Stimulated activated CD4-positive, alpha-beta T cell treated with anti-CD3 and anti-CD28 coated beads, Interleukin-15, amount 100 ng/mL, for 1 hour (primary cell): ENCODE measurements at places on chromosomes 2 and 18.

DNA sequence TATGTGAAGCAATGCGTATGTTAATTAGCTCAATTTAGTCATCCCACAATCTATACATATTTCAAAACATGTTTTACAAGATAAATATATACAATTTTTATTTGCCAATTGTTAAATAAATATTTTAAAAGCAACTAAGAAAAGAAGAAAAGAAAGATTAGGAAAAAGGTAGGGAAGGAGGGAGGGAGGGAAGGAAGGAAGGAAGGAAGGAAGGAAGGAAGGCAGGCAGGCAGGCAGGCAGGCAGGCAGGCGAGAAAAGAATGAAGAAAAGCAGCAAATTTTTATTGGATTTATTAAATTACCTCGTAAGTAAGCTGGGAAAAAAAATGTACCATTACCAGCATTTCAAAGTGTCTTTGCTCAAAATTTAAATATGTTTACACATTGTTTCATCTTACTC is 30.5 kb downstream of the NOL4 start:
- no peak for DNase-seq

- DNase-seq: no peak
Measured at GRCh38 chr2:36633470-36634092, 35.6 kb upstream of the FEZ2 start.

GRCh38 chr2:54067851-54068375 is 47.5 kb upstream of the ACYP2 start:
- DNase-seq: no peak

GRCh38 chr2:242027676-242028450 is 158.3 kb downstream of the RTP5 start:
- DNase-seq: no peak

- no peak for DNase-seq
Measured at GRCh38 chr18:2102022-2102421, 469.3 kb downstream of the METTL4 start.

DNA sequence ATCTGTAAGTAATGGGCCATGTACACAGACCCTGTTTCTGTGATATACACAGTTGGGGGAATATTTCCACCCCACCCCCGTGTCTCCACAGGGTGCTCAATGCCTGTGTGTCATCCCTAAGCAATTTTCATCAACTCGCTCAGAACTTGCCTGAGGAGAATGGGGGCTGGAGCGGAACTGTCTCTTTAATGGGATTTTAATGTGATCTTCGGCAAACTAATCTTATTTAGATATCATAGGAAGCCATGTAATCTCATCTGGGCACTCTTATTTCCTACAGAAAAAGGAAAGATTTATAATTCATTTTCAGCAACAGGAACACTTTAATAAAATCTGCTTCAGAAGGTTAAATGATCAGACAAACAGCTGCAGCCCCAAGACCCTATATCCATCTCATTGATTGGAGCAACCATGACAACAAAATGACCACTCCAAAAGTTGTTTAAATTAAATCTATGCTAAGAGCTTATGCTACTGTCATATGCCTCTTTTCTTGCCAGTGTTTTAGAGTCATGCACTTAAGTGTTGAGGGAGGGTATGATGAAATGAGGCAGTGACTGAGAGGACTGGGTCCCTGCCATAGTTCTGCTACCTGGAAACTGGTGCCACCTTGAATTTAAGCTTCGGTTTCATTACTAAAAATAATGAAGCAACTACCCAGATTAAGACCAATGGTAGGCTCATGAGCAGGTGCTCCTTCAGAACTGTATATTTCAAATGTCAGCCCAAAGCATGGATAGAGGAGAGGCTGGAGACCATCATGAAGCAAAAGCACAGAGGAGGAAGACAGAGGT is 183.1 kb upstream of the DDX18 start:
- no peak for DNase-seq

- DNase-seq: no peak
Measured at GRCh38 chr2:20222769-20223406, 2.0 kb downstream of the SDC1 start.

- no peak for DNase-seq
Measured at GRCh38 chr2:529424-529823, 147.8 kb downstream of the TMEM18 start.

GRCh38 chr2:239858179-239858578 is 167.0 kb downstream of the NDUFA10 start:
- no peak for DNase-seq

- DNase-seq: no peak
Measured at GRCh38 chr2:230358305-230358704, 31.3 kb downstream of the SP140L start.

DNA sequence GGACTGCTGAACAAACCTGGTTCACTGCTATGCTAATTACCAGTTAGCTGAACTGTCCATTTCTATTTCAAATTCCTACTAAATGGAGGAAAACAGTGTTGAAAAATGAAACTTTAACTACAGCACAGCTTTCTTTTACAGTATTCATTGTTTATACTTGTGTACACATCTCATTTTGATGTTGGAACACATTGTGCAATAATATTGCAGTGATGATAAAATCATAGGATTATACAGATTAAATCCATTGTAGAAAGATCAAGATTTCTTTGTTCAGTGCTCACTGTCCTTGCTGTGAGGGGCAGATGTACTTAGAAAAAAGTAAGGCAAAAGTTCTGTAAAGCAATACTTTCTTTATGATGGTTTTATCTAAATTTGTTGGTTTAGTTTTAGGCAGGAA is 1055.1 kb downstream of the LRP1B start:
- no peak for DNase-seq

- no peak for DNase-seq
Measured at GRCh38 chr2:46020416-46020815, 276.8 kb upstream of the EPAS1 start.

DNA sequence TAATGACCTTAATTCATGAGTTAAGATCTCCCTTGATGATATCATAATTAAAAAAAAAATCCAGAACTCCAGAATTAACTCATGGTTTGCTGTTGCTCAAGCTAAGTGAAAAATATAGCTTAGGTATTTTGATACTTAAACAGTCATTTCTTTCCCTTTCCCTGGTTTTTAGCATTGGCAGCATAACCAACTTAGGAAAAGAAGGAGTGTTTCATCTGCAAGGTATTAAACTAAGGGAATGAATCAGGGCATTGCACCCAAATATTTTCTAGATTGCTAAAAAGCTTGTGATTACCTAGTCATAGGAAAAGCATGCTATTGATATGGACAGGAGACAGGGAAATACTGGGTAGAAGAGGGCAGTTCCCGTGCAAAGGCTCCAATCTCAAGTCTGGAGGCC is 207.2 kb downstream of the LRP1B start:
- no peak for DNase-seq

- no peak for DNase-seq
Measured at GRCh38 chr2:193124815-193125214, 930.1 kb upstream of the TMEFF2 start.

GRCh38 chr18:70046796-70047195 is 99.1 kb upstream of the CD226 start:
- no peak for DNase-seq

DNA sequence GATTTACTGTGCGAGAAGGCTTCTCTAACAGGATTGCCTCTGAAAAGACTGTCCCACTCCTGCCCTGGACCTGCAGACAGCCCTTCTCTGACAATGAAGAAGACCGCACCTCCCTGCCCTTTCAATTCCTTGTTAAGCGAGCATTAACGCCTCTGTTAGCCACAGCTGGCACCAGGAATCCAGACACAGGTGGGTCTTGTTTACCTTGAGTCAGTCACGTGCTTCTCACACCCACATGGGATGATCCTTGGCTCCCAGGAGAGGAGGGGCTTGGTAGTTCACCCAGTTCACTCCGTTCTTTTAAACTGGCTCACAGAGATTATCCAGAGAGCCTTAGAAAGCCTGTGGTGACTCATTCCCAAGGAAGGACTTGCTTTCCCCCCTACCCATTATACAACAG is 410.5 kb upstream of the MEIS1 start:
- no peak for DNase-seq

GRCh38 chr2:40043191-40043590 is 264.1 kb upstream of the THUMPD2 start:
- no peak for DNase-seq

DNA sequence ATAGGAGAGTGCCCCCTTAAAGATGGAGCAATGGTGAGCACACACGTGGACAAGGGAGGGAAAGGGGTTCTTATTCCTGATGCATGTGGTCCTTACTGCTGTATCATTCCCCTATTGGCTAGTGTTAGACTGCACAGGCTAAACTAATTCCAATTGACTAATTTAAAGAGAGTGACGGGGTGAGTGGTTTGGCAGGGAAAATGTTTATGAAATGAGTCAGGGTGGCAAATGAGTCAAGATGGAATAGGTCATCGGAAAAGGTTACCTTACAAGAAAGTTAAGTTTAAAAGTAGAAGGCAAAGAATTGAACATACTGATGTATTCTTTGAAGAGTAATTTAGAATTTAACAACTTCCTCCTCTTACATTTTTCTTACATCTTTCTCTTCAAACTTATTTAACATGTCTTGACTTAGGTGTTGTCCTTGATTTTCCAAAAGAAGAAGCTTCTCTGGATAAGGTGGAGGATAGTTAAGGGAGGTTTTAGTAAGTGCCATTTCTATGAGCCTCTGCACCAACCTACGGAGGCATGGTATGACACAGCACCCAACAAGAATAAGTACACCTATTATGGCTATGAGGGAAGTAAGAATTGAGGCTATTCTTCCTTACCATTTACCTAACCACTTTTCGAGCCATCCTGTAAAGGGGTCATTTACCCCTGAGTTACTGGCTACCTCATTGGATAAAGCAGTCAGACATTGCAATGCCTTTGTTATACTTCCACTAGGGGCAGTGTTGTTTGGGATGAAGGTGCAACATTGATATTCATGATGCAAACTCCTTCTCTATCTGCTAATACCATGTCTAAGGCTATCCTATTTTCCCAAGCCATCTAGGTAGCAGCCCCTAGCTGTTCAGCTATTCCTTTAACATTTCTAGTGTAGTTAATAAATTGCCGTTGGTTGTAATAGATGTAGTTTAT is 1345.8 kb upstream of the LRRTM1 start:
- no peak for DNase-seq

GRCh38 chr2:215606219-215606618 is 170.4 kb upstream of the FN1 start:
- no peak for DNase-seq

DNA sequence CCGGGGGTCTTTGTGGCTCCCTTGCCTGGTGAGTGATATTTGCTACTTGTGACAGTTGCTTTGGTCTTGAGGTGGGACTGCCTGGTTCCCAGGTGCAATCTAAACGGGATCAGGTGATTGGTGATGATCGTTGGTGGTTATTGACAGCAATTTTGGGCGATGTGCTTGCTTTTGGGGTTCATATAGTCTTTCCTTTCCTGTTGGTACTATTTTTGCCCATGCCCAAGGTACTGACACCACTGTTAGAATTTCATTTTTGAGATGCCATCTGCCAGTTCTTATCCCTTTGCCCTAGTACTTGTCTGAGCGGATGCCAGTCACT is 573 bp downstream of the WDR7 start:
- DNase-seq: no peak

DNA sequence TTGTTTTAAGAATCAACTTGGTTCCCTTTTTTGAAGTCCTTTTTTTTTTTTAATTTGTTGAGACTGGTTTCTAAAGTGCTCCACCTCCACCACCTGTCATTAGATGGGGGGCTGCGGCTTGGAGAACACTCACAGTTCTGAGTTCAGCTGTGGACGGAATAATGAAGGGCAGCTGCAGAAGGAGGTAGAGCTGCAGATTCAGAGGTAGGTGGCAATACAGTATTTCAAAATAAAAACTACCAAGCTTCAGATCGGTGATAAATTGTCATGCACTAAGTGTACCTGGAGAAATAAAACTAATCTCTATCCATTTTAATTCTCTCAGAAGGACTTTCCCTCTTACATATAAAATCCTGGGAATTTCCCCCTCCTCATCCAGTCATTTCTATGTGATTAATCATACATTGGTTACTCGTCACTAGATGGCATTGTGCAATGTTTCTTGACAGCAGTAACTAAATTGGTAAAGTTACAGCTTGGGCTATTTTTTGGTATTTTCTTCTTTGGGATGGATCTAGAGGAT is 81.1 kb upstream of the SLC39A10 start:
- no peak for DNase-seq

- DNase-seq: no peak
Measured at GRCh38 chr2:101295895-101296294, 12.6 kb downstream of the RNF149 start.

DNA sequence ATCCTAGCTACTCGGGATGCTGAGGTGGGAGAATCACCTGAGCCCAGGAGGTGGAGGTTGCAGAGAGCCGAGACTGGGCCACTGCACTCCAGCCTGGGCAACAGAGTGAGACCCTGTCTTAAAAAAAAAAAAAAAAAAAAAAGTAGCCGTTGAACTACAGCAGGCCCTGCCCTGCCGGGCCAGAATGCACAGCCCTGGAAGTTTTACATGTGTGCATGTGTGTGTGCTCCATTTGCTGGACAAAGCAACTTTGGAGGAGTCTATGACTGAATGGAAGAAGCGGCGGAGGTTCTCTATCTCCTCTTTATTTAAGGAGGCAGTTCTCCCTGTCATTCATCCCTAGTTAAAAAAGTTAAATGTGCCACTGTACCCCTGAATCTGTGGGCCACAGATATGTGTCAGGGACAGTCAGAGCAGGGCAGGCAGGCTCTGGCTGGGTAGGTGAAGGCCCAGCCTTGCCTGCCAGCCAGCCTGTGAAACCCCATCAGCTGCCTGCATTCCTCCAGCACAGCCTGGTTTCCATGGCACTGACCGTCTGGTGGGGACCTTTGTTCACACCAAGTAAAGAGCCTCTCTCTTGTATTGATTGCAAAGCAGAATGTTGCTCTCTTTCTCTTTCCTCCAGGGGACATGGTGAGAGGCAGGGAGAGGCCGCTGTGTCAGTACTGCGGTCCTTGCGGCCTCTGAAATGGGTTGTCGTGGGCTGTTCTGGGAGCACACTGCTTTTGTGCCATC is 10.9 kb downstream of the LIPG start:
- DNase-seq: no peak

DNA sequence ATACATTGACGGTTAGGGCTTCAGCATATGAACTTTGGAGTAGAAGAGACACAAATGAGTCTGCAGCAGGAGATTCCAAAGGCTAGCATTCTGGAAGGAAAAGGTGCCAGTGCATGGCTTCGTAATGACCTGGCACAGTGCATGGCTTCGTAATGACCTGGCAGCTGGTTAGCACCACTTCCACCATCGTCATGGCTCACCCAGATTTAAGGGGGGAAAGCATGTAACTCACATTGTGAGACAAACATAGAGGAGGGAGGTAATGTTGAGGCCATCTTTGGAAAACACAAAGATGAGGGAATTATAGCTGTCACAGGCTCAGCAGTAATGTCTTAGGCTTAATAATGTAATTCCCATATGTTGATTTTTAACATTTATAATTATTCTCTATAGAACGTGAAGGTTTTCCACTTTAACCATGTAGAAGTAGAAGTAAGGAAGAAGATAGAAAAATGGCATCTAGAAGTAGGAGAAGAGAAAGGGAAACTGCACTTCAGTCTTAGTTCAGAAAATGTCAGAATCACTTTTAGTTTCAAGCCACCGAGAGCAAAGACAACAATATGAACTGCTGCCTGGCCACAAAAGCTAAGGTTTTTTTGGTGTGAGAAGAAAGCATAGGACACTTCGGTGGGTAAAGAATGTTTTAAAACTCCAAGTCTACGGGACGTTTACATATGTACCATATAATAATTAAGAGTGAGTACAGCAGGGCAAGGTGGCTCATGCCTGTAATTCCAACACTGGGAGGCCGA is 6.8 kb upstream of the STK25 start:
- DNase-seq: no peak

GRCh38 chr2:131577812-131578211 is 50.1 kb downstream of the CCDC74A start:
- no peak for DNase-seq

GRCh38 chr2:129431881-129432280 is 547.6 kb upstream of the RAB6C start:
- no peak for DNase-seq

- no peak for DNase-seq
Measured at GRCh38 chr18:26119246-26119645, 14.4 kb upstream of the PSMA8 start.
